ENCODE measurements at places on chromosomes 13 and 19.

DNA sequence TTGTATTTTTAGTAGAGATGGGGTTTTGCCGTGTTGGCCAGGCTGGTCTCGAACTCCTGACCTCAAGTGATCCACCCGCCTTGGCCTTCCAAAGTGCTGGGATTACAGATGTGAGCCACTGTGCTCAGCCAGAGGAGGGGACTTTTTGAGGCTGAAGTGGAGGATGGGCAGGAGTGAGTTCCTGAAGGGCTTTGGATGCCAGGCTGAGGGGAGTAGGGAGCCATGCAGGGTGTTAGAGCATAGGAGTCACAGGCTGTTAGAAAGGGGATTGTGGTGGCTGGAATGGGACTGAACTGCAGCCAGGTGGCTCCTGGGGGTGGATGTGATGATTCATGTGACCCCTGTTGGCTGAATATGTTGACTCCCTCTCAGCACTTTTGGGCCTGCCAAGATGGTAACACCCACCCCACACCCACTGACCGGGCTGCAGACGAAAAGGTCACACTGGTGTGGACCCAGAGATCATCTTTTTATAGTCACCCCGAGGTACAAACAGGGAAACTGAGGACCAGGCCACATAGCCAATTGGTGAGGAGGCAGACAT is 11.2 kb downstream of the CYP4F22 start:
- DNase-seq = no peak

DNA sequence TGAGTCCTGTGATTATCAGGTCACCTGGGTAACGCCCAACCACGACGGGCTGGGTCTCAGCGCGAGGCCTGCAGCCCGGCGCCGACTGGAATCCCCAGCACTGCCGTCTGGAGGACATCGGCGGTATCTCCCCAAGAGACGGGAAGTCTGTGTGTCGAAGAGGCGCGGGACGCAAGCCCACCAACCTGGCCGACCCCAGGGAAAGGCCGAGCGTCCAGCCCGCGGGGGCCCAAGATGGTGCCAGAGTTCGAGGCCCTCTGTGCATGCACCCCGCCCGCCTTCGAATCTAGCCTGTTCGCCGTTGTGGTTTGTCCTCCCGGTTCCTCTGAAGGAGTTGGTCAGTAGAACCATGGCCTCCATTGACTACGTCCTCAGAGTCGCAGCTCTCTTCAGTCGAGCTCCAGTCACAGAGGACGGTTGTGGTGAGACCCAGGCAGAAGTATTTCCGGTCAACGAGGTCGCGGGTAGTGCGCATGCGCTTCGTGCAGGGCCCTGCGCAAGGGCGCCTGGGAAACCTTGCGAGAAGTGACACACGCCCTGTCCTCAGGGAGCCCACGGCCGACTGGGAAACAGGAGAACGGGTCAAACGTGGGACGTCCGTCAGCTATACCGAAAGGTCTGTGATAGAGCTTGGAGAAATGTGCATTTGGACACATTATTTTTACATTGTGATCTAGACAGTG is 24.1 kb upstream of the PEG3 start:
- DNase-seq = peak; percentile 1

DNA sequence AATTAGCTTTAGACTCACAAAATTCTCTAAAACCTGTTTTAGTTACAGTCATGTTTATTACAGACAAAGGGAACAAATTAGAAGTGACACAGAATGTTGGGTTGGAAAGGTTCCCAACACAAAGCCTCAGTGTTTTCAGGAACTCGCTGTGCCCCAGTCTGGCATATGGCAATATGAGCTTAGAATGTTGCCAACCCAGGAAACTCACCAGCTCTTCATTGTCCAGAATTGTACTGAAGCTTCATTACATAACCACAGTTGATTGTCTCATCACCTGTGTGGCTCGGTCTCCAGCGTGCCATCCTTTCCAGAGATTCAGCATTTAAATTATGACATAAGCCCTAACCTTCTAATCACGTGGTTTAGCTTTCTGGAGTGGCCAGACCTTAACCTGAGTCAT is 19.1 kb downstream of the ZNF264 start:
- no peak for DNase-seq

- no peak for DNase-seq
These were observed 420.5 kb downstream of the DIAPH3 start for GRCh38 chr13:59743195-59743594.

- DNase-seq = no peak
These were observed 6.2 kb downstream of the CARD8 start for GRCh38 chr19:48249502-48250014.

DNA sequence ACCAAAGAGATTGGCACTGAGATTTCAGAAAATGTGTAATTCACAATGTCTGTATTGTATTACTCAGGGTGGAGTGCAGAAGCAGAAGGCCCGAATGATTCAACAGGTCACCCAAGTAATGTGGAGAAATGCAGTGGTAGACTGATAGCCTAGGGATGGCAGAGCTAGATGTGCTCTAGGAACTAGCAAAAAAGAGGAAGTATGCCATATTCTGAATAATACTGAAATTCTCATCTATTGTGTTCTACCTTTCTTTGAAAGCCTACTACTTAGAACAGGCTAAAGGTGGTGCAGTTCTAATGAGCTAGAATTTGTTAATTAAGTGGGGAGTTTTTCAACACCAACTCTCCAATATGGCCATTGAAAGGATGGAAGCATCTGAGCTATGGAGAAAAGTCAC is 1449.8 kb upstream of the MIR17HG start:
- DNase-seq = no peak
